ENCODE measurements at places on chromosomes 13 and 19.

DNA sequence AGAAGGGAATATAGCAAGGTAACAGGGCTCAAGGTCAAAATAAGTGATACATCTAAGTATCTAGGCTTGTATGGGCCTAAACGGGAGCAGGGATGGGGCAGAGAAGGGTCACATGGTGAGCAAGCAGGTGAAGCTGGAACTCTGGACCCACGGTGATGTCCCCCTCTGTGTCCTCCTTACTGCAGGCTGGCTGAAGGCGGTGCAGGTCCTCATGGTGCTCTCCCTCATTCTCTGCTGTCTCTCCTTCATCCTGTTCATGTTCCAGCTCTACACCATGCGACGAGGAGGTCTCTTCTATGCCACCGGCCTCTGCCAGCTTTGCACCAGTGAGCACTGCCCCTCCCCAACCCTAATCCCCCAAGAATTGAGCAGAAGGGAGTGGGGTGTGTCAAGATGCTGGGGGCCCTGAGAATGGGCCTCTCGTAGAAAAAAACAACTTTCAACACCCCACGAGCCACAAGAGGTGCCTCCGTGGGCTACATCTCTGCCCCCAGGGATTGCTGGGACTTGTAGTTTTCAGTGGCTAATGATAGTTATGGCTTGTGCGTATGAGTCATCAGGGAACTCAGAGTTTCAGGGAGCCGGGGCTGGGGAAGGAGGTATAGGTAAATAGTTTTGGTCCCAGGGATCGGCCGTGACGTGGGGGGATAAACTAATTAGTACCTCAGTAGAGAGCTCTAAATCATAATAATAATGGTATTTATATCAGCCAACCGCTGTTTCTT is 4.0 kb downstream of the EMP3 start:
- DNase-seq: peak; percentile 69

- DNase-seq: no peak
Observed at GRCh38 chr13:113595131-113595530, 10.6 kb downstream of the TFDP1 start.

GRCh38 chr19:13712767-13713201 is 51.5 kb upstream of the MRI1 start:
- no peak for DNase-seq

GRCh38 chr19:46469541-46470185 is 1.7 kb downstream of the PNMA8A start:
- no peak for DNase-seq

GRCh38 chr19:511101-511851 is 4.0 kb downstream of the TPGS1 start:
- peak; percentile 89 for DNase-seq

DNA sequence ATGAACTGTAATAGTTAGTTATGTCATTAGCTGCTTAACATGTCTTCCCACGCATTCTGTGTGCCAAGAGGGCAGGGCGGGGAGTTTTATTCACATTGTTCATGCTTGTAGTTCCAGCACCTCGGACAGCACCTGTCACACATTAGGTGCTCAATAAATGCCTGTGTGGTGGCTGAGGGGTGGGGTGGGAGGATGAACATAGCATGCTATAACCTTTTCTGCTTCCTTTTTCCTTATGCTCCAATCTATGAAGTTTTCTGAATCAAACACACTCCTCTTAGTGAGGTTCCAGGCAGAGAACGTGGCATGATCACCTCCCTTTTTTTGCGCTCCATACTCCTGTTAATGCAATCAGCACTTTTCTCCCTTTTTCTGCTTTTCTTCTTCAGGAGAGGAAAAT is 15.8 kb upstream of the PTPRS start:
- DNase-seq: no peak

- no peak for DNase-seq
Observed at GRCh38 chr13:37065890-37066526, 6.5 kb upstream of the SUPT20H start.

- DNase-seq: no peak
Observed at GRCh38 chr13:100442095-100442832, 146.3 kb downstream of the GGACT start.

DNA sequence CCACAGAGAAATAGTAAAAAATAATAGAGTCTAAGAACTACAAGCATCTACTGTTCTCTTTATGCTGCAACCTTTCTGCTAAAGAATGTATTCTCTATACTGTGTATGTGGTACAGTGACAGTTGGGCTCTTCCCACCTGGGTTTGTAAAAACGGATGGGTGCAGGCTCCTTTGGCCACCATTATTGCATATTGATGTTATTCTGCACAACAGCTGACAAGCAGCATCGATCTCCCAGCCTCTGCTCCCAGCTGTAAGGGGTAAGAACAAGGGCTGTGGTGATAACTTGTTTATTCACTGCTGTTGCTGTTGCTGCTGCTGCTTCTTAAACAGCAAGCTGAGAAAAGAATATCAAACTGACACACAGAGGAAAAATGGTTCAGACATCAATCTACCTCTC is 56.1 kb downstream of the KCNRG start:
- DNase-seq: no peak

DNA sequence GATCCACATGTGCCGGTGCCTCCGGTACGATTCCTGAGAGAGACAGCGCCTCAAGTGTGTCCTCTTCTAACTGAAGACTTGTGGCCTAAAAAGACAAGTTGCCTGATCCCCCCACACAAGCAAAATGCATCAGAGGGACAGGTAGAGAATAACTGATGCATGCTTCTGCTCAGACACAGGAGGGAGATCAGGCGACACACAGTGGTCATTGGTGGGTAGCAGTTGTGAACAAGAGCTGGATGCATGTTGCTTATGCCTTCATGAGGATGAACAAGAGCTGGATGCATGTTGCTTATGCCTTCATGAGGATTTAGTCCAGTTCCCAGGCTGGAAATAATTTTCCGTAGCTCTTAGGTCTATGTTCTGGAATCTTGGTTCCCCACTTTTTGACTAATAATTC is 505.6 kb downstream of the MYO16 start:
- no peak for DNase-seq

- no peak for DNase-seq
Observed at GRCh38 chr13:30751183-30751933, 16.0 kb downstream of the ALOX5AP start.

DNA sequence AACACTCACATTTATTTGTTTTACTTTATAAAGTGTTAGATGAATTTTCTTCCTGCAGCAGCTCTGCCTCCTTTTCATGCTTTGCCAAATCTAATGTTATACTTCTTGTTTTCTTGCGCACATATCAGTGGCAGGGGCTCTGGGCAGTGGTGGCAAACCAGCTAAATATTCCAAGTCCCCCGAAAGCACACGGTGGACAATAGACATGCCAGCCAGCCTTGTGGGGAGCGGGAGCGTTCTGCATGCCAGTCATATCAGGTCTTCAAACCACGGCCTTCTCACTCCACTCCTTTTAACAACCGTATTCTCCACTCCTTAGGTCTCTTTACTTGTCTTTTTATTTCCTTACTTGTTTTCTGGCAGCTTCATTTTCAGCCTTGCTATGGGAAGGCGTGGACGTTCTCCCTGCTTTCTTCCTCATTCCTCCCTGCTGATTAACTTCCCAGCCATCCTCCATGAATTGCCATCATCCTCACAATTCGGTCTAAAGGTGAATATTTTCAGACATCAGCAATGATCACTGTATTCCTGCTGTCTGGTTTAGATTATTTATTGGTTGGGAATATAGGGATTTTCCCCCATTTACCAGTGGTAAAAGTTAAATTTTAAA is 77.1 kb upstream of the WASF3 start:
- no peak for DNase-seq

DNA sequence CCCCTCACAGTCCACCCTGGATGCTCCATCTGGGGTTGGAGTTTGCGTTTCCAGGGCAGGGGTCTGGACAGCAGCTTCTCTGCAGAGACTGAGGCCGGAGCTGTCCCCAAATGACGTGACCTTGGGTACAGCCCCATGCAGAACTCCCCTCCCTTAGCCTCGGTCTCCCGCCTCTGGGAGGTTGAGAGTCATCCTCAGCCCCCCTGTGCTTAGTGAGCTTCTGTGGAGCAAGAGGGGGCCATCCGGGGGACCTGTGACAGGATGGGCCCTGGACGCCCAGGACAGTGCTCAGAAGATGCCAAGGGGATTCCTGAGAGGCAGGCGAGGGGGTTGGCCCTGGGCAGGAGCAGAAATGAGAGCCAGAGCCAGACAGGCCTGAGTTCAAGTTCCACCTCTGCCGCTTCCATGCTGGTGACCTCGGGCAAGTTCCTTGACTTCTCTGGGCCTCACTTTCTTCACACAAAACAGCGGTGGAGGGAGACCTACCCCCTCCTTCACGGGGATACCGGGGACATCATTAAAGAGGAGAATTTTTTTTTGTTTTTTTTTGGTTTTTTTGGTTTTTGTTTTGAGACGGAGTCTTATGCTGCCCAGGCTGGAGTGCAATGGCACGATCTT is 20.3 kb downstream of the SMIM24 start:
- DNase-seq: no peak

- no peak for DNase-seq
Observed at GRCh38 chr19:48310227-48310626, 15.1 kb upstream of the EMP3 start.

GRCh38 chr19:8393871-8394250 is 3.7 kb downstream of the RAB11B start:
- no peak for DNase-seq

- DNase-seq: peak; percentile 91
Observed at GRCh38 chr13:48653472-48653939, at the start of gene CYSLTR2. CYSLTR2 (plus strand) TSS chr13:48653929; CDS start chr13:48706818, 52,889 bp downstream.

DNA sequence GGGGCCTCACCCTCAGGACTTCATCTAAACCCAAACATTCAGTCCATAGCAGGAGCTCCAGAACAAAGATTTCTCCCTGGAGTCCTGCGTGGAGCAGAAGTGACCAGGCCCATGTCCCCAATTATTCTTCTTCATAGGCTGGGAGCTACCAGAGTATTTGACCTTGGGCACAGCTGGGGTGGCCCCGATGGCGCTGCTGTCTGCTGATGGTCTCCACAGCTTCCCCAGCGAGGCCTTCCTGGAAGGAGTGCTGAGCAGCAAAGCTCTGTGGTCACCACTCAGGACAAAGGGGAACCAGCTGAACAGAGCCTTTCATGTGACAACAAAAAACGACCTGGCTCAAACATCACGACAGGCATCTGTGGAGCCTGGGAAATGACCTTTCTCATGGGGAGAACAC is 62.7 kb upstream of the ARGLU1 start:
- no peak for DNase-seq

DNA sequence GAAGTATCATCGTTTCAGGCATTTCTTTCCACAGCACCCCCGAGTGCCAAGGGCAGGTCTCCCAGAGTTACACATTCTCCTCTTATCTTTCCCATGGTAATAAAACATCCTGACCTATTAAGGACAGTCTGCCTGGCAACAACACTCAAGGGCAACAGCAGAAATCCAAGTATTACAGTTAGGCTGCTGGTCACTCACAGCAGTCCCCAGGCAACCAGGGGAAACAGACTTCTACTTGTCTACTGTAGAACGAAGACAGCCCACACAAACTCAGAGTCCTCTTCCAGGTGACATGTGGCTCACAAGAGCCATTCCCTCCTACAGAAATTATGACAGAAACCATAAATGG is 24.3 kb downstream of the RCBTB1 start:
- DNase-seq: no peak

DNA sequence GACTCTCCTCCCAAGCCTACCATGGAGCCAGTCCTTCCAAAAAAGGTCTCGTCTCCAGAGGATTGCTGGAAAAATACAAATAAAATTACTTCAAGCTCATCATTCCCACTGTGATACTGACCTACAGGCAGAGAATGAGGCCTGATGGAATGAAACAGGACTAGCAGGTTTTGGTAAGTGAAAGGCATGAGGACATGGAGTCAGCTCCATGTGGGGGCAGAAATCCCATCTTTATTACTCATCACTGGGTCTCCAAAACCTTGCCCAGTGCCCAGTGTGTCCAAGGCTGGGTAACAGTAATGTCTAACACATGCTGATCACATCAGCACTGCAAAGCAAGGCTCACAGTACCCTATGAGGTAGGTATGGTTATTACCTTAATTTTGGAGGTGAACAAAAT is 235.4 kb downstream of the DNAJC15 start:
- DNase-seq: no peak

GRCh38 chr13:110884517-110884916 is 30.4 kb downstream of the ANKRD10 start:
- no peak for DNase-seq

DNA sequence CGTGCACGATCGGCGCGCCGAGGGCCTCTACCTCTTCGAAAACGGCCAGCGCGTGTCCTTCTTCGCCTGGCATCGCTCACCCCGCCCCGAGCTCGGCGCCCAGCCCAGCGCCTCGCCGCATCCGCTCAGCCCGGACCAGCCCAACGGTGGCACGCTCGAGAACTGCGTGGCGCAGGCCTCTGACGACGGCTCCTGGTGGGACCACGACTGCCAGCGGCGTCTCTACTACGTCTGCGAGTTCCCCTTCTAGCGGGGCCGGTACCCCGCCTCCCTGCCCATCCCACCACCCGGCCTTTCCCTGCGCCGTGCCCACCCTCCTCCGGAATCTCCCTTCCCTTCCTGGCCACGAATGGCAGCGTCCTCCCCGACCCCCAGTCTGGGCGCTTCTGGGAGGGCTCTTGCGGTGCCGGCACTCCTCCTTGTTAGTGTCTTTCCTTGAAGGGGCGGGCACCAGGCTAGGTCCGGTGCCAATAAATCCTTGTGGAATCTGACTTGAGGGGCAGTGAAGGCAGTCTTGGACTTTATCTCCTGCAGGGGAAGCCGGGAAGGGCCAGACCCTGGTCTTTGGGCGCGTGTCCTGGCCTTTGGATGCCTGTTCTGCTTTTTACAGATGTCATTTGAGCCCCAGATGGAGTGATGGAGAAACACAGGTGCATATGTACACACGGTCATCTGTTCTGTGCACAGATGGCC is 2.2 kb downstream of the CLEC11A start:
- no peak for DNase-seq

DNA sequence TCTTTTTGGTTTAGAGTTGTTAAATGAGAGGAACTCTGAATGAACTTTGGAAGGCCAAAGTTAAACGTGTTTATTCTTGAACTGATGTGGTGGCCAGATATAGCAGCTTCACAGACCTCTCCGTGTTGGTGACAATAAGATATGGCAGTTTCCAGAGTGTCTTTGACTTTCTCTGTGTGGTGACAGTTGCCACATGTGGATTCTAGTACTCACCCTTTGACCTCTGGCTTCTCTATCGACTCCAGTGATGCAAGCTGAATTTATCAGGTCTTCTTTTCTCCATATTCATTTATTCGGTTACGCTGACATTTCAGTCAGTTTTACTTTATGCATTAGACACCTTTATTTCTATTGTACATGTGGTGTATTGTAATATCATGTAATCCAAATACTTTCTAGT is 1469.5 kb downstream of the SLITRK1 start:
- DNase-seq: no peak

DNA sequence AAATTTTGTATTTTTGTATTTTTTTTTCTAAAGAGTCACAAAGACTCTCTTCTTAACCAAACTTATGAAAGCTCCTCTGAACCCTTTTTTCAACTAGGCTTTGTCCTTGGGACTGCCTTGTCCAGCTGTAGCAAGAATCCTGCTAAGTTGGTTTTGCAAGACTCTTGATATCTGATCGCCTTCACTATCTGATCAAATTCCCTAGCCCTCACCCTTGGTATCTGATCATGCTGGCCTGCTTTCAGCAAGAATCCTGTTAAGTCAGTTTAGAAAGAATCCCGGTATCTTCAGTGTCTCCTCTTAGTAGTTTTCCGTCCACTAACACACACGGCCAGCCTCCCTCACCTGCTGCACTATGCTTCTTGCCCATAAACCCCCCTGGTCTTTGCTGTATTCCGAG is 1.9 kb upstream of the SIGLEC5 start:
- DNase-seq: no peak

- no peak for DNase-seq
Observed at GRCh38 chr19:4980067-4980466, 11.2 kb downstream of the KDM4B start.

- DNase-seq: no peak
Observed at GRCh38 chr13:38766799-38767198, 79.9 kb downstream of the FREM2 start.

Measured in CD4-positive, alpha-beta T cell treated with Interleukin-2 at 100 ng/mL for 4 hours (primary cell).